Effector CD8-positive, alpha-beta T cell (primary cell): ENCODE measurements at places on chromosomes 6 and 20.

- no peak for DNase-seq
These were observed 110.3 kb upstream of the TCF21 start for GRCh38 chr6:133778414-133779130.

DNA sequence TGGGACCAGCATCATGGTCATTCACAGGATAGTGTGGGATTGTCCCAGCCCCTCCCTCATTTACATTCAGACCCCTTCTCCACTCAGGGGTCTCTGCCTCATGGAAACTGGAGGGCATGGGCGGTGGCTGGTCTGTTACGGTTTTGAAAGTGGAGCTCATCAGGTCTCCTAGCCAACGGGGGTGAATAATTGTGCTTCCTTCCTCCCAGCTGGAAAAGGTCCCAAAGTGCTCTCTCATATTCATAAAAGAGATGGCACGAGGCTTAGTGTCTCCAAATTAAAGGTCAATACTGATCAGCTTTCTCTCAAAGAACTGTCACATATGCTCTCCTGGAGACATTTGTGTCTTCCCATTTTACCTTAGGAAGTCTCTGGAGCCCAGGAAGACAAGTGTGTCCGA is 19.9 kb downstream of the JARID2 start:
- DNase-seq = no peak

DNA sequence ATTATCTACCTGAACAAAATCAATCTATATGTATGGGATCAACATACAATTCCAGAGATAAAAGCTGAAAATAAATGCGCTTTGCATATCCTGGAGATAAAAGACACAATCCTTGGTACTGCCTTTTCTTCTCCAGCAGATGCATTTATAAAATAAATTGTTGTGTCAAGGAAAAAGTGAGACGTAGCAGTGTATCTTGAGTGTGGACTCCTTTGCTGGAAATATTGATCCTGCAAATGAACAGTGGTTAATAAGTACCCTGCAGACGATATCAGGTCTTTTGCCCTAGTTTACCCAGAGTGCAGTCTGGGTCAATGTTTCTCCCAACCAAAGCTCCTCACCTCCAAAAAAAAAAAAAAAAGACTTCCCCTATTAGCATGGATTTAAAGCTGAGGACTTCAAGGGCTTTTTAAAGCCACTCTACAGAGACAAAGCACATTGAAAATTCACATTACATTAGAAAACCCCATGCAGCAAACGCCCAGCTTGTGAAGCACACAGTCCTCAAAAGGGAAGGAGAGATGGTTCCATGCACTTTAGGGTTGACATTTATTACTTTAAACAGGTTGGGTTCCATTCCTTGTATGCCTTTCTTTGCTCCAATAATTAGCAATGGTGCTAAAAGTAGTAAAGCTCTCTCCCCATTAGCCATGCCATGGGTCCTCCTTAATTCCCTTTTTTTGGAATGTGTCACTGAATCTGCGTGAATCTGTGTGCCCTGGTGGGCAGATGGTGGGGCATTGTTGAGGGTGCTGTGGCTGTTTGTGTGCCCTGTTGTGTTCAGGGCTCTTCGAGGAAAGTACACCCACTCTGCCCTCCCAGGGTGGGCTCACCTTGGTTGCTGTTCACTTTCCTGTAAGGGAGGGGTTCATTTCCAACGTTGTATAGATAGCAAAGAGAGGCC is 21.1 kb downstream of the FOXA2 start:
- no peak for DNase-seq

DNA sequence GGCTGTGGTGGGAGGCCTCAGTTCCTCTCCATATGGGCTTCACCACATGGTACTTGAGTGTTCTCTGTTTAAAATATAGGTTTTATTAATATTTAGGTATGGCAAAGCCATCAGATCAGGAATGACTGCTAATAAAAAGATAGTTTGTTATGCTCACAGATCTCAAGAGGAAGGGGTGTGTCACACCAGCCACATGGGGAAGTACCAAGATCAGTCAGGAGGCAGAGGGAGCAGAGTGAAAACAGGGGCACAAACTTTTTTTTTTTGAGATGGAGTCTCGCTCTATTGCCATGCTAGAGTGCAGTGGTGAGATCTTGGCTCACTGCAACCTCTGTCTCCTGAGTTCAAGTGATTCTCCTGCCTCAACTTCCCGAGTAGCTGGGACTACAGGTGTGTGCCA is 92.1 kb upstream of the GCM1 start:
- DNase-seq = no peak

- DNase-seq = no peak
These were observed 35.4 kb downstream of the FYN start for GRCh38 chr6:111837641-111838500.
